ENCODE measurements at places on chromosomes 7 and 10.

GRCh38 chr10:103552856-103553742, 59.6 kb downstream of the NEURL1 start:
- no peak for DNase-seq

- no peak for DNase-seq
These were observed 17.4 kb upstream of the TMEM236 start for GRCh38 chr10:17734432-17735080.

DNA sequence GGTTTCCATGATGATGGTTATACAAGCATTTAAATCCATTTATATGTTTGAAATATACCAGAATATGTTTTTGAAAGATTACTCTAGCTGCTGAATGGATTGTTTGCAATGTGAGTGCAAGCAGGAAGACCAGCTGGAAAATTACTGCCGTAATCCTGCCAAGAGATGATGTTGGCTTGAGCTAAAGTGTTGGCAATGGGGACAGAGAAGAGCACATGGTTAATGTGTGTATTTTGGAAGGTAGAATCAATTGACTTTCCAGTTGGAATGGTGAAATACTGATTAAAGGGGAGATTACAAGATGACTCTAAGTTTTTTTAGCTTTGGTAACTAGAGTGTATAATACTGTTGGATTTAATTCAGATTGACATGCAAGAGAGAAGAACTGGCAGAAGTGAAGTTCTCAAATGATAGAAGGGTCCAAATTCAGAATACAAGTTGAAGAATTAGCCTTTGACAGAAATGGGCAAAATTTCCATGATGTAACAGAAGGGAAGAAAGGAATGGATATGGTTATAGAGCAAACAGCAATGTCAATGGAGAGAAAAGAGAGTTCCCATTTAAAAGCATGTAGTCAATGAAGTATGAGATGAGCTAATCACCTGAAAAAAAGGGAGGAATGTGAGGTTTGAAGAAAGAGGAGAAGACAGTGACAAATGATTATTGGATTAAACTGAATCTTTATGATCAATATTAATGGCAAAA, 422.0 kb downstream of the CDC14C start:
- DNase-seq: no peak

DNA sequence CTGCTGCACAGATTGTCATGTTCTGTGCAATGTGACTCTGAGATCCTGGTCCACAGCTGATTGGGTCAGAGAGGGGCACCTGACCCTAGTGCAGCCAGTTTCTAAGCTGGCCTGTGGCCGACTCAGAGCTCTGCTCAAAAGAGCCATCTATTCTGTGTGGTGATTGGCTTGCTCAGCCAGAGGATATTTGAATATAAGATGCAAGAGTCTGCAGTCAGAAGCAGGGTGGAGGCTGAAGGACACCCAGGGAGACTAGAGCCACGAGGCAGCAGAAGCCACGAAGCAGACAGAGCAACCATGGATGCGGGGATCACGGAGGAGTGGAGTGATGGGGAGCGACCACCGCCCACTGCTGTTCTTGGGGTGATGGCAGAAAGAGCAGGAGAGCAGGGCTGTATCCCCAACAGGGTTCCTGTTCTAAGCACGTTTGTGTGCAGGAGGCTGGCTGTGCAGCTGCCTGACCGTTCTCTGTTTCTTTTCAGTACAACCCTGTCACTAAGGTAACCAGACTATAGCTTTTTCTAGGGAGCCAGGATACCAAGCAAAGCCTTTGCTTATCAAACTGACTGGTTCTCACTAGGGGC, 19.5 kb upstream of the RHEB start:
- no peak for DNase-seq

DNA sequence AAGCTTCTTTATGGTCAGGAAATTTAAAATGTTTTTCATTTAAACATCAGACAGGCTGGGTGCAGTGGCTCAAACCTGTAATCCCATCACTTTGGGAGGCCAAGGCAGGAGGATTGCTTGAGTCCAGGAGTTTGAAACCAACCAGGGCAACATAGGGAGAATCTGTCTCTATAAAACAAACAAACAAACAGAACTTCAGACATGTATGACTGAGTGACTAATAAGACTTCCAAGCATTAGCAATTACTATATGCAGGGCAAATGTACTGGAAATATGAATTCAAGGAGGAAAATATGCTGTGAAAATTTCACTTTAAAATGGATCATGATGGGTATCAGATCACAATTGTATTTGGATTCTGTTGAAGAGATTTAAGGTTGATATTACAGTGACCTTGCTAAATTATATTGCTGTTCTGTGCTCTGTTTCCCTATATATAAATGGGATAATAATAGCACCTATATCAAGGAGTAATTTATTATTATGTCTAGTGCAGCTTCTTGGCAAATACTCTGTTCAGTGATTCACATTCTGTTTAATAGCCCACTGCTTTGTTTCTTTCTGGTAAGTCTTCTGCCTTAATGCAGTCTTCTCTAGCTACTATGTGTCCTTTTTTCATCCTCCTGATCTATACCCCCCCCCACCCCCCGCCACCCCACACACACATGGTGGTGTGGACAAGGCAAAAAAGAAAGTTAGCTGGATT, 36.2 kb downstream of the BMPR1A start:
- DNase-seq: no peak

GRCh38 chr7:29805886-29806207, 461 bp upstream of the WIPF3 start:
- no peak for DNase-seq

GRCh38 chr10:124626759-124627380, 117.3 kb downstream of the FAM53B start:
- no peak for DNase-seq

GRCh38 chr7:50502947-50503346, 52.8 kb upstream of the FIGNL1 start:
- peak; percentile 64 for DNase-seq

DNA sequence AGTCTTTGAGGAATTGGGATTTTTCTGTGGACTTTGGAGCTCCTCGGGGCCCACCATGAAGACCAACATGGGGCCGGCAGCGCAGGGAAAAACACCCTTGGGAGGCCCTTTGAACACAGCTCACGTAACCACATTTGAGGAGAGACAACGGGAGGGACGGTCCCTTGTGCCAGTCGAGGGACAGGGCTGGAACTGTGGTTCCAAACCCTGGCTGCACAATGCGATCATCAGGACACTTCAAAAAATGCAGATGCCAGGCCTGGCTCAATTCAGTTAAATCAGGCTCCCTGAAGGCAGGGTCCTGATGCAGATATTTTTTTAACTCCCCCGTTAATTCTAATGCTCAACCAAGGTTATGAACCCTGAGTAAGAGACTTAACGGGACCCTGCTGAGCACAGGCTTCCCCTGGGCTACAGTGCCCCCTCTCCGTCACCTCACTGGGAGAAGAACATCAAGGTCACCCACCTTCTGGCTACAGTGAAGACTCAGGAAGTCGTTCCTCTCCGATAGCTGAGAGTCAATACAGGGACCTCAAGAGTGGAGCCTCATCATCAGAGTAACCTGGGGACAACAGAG, 30.4 kb downstream of the LYZL1 start:
- DNase-seq: no peak

- DNase-seq: no peak
These were observed 19.6 kb downstream of the NAMPT start for GRCh38 chr7:106265133-106265532.

DNA sequence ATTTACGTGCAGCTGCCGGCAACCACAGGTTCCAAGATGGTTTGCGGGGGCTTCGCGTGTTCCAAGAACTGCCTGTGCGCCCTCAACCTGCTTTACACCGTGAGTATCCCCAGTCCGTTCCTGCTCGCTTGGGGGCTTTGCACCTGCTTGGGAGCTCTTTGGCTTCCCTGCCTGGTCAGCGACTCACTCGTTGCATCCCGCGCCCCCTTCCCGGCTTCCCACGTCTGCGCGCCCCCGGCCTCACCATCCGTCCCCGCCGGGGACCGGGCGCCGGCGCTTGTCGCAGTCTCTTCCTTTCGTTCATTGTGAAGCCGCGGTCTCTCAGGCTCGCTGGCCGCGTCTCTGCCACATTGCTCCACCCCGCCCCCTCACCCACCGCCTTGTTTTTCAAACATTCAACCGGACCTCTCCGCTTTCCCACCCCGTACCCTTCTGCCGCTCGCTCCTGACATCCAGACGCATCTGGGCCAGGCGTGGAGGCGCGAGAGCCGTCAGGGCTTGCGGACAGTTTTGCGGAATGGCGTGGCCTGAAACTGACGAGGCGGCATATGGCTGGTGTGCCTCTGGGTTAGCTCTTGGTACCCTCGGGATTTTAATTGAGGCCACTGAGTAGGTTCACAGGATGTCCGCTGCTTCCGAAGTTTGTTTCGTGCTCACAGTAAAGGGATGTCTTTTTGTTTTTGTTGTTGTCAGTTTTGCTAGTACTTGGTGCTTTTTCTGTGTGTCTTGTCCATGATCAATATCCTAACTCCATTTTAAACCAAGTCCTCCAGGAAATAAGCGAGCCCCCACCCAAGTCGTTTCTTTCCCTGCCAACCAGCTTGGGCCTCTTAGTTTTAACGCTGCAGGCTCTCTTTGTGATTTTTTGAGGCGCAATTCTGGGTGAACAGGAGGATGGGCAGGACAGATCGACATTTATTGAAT, 639 bp downstream of the TSPAN13 start:
- DNase-seq: no peak

GRCh38 chr7:93047514-93048099, 70.2 kb downstream of the SAMD9 start:
- no peak for DNase-seq

DNA sequence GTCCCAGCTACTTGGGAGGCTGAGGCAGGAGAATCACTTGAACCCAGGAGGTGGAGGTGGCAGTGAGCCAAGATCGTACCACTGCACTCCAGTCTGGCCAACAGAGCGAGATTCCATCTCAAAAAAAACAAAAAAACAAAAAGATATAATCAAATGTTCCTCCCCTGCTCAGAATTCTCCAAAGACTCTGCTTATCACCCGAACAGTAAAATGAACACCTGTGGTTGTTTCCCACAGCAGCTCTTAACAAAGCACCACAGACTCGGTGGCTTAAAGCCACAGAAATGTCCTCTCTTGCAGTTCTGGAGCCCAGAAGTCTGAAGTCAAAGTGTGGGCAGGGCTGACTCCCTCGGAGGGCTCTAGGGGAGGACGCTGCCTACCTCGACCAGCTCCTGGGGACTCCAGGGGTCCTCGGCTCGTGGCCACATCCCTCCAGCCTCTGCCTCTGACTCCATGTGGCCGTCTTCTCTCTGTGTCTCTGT, 4.1 kb upstream of the INTS1 start:
- DNase-seq: no peak

DNA sequence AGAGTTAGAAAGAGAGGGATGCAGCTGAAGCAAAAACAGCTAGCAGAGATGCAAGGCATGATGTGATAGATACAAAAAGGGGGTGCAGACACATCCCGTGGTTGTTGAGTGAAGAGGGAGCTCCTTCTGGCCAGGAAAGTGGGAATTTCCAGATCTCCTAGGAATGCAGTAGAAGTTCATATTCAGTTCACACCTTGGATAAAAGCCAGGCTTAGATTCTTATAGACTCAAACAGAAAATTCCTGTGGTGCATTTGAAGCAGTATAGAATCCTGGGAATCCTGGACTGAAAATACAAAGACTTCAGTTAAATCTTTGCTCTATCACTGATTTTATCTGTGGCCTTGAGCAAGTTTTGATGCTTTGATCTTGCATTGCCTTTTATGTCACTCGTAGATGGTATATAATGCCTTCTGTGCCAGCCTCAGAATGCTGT, 33.9 kb downstream of the SGPL1 start:
- peak; percentile 67 for DNase-seq

DNA sequence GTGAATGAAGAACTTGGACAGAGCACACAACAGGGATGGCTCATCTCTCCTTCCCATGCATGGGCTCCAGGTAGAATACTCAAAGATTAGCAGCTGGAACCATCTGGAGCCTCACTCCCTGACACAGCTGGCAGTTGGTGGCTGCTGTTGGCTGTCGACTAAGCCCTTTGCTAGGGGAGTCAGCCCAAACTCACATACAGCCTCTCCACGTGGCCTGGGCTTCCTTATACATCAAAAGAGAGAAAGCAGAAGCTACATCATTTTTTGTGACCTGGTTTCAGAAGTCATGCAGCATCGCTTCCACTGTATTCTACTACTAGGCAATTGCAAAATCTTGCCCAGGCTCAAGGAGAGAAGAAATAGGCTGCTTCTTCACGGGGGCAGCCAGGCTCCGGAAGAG, 24.4 kb downstream of the ASNS start:
- no peak for DNase-seq

DNA sequence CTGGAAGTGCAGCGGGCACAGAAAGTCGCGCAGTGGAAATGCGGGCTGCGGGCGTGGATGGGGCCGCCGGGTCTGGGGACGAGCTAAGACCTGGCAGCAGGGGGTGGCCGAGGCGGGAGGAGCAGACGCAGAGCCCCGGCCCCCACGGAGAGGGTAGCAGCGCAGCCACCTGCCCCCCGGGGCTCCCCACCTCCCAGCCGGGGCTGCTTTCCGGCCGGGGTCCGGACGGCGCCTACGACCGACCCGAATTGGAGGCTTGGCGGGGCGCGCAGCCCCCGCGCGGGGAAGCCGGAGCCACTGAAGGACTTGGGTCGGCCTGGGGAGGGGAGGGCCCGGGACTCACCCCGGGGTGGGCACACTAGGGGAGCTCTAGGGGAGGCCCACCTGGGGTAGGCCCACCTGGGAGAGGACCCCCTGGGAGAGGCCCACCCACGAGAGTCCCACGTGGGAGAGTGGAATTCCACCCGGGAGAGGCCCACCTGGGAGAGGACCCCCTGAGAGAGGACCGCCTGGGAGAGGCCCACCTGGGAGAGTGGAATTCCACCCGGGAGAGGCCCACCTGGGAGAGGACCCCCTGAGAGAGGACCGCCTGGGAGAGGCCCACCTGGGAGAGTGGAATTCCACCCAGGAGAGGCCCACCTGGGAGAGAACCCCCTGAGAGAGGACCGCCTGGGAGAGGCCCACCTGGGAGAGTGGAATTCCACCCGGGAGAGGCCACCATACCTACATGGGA, 854 bp upstream of the CFAP46 start:
- no peak for DNase-seq

DNA sequence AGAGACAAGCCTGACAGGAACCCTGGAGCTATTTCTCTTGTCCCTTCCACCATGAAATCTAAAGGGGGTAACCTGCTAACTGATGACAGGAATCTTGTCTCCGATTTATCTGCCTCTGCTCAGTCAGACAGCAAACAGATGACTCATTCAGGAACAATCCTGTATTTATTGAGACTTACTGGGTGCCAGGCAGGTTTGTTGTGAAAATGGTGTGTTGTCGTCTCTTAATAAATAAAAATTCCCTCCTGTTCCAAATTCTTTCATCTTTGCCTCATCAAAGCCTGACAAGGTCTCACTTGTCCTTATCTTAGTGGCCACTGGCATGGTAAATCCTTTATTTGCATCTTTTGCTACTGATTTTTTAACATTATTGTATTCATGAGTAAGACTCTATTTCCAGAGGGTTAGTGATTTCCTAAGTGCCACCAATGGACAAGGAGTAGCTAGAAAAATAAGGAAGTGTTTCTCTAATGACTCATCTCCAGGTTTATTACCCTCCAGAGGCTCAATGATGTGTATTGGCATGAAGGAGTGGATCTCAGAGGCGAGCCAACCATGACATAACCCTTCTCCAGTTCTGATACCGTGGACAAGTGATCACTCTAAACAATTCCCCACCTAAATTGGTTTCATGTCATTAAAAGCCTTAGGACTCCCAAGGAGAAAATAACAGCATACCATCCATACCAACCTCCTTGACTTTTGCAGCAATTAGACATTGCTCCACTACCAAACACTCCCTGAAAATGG, 724.0 kb downstream of the GRID1 start:
- DNase-seq: peak; percentile 85
